Germinal center (tissue), 1 donor: ENCODE measurements at places on chromosomes 12 and 14.

DNA sequence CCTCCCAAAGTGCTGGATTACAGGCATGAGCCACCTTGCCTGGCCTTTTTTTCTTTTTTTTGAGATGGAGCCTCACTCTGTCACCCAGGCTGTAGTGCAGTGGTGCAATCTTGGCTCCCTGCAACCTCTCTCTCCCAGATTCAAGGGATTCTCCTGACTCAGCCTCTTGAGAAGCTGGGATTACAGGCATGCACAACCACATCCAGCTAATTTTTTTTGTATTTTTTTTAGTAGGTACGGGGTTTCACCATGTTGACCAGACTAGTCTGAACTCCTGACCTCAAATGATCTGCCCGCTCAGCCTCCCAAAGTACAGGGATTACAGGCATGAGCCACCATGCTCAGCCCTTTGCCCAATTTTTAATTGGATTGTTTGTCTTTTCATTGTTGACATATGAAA is 58.0 kb downstream of the SINHCAF start:
- no peak for DNase-seq

GRCh38 chr12:5742258-5742657 is 202.8 kb downstream of the ANO2 start:
- DNase-seq = no peak

GRCh38 chr14:90505531-90505930 is 108.7 kb downstream of the CALM1 start:
- DNase-seq = no peak

GRCh38 chr14:66046035-66046434 is 440.1 kb upstream of the CCDC196 start:
- DNase-seq = no peak
